ENCODE measurements at places on chromosomes 7 and 10.

GRCh38 chr7:150357270-150357669 is 11.4 kb upstream of the REPIN1 start:
- peak; percentile 52 for DNase-seq

DNA sequence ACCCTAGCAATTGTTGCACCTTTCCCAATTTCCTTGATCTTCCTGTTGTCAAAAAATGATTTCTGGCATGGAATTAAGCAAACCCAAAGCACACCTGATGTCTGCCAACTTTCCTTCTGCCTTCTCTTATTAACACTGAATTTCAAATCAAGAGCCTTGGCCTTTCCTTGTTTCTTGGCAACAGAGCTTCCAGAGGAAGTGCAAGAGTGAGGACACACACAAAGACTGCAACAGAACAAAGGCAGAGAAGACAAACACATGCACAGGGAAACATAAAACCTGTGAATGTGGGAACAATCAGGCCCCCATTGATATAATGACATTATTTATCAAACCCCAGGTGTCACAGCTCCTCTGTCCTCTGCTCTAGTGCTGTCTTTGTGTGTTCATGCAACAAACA is 73.0 kb upstream of the IL6 start:
- DNase-seq = no peak

DNA sequence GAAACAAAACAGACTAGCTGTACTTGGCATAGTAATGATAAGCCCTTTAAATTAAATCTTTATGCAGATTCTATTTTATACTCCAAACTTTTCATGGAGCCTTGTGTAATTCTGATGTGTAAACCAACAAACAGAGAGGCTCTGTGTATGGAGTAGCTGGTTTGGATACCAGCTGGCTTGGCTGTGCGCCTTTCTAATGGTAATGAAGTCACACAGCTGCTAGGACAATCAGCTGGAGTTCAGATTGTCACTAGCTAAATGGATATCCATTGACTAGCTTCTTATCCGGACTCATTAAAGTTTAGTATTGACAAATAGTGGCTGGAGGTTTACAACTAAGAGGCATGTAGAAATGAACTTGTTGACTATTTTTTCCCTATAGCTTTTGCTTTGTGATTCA is 398.4 kb downstream of the DGKB start:
- DNase-seq = no peak

GRCh38 chr7:40793132-40793531 is 658.3 kb downstream of the SUGCT start:
- no peak for DNase-seq

GRCh38 chr7:95338832-95339231 is 14.5 kb upstream of the PON1 start:
- DNase-seq = no peak

GRCh38 chr10:4481192-4481591 is 344.8 kb upstream of the AKR1E2 start:
- DNase-seq = no peak

Measured in activated T-cell treated with anti-CD3 and anti-CD28 coated beads for 48 hours (primary cell).